CD4-positive, alpha-beta memory T cell (primary cell): ENCODE measurements at places on chromosomes 3 and 15.

DNA sequence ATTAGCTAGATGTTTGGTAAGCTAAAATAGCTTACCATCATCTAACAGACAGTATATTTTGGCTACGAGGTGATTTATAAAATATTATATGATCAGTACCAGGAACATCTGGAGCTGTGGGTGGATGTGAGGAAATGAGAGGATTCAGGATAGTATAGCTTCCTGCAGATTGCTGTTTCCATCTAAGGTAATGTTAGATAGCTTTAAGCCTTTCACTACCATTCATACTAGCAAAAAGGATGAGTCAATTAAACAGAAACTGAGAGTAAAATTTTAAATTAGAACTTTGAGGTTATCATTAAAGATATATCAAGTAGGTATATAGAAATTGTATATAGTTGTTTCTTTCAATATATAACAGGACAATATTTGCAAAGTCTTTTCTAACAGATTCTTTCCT lies 8.0 kb downstream of the ZBTB20 start:
- no peak for DNase-seq

GRCh38 chr15:65868546-65869125 lies 655 bp upstream of the RAB11A start:
- no peak for DNase-seq

DNA sequence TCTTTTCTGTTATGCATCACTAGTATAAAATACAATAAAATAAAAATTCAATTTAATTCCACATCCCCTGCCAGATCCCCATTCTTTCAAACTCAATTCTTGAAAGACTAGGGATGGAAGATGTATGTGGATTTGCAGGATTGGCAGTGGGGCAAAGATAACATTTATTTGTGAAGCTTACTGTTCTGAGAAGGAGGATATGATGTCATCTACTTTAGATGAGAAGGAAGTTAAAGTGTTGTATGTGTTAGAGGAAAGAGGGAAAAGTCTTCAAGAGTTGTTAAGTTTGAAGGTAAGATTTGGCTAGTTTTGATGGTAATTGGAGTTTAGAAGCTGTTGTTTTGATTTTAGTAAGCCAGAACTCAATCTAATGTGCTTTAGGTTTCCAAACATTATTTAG lies 845.1 kb upstream of the NR2F2 start:
- no peak for DNase-seq

GRCh38 chr3:58562498-58562897 lies 14.7 kb downstream of the FAM107A start:
- DNase-seq = no peak

DNA sequence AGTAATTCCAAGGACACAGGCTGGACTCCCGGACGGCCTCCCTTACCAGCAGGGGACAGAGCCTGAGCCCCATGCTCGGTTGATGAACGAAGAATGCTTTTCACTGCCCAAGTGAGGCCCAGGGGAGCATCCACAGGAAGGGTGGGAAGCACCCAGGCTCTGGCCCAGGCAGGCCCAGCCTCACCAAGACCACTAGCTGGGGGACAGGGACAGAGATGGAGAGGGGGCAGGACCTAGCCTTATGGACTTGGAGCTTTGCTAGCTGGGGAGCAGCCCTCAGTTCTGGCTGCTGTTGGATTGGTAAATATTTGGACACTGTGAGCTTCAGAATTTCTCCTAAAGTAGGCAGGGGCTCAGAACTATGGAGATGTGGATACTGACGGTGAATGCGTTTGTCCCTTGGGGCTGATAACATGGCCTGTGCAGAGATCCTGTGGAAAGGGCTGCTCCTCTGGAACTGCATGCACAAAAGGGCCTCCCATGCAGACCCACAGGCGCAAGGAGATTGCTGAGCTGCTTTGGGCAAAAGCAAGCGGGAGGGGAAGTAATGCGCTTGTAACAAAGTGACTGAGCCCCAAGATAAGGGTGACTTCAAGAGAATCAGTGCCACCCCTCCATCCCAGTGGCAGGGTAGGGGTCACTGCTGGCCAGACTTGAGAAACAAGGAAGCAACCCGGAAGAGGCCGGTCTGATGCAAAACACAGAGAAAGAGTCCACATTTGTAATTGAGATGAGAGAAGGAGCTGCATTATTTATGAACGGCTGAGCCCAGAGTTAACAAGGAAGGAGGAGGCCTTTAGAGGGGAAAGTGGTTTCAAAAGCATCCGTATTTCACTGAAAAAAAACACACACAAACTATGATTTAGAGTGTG lies 70.1 kb upstream of the MEF2A start:
- DNase-seq = no peak

GRCh38 chr3:80553211-80553610 lies 785.4 kb upstream of the ROBO1 start:
- DNase-seq = no peak
